ACHN (cell line): ENCODE measurements at places on chromosomes 4 and X.

DNA sequence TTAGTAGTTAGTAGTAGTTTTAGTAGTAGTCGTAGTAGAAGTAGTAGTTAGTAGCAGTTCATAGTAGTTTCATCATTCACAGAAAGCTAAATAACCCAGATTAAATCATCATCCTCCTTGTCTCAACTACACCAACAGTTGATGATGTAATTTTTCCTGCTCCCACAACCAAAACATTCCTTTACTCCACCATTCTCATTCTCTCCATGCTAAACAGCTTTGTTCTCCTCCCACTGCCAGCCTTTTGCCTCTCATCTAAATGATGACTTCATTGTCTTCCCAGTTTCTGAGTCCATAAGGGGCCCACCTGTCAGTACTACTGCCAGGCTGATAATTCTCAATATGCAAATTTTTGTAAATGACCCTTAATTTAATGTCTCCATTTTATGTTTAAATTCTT is 68.9 kb downstream of the ARHGAP24 start:
- DNase-seq: no peak

GRCh38 chr4:144785961-144786360 is 140.0 kb downstream of the HHIP start:
- no peak for DNase-seq

GRCh38 chr4:128354205-128354821 is 66.7 kb upstream of the PGRMC2 start:
- DNase-seq: peak; percentile 96

GRCh38 chr4:168569931-168570276 is 73.1 kb downstream of the PALLD start:
- no peak for DNase-seq

- DNase-seq: no peak
Measured at GRCh38 chr4:90375081-90375480, 247.9 kb downstream of the CCSER1 start.

DNA sequence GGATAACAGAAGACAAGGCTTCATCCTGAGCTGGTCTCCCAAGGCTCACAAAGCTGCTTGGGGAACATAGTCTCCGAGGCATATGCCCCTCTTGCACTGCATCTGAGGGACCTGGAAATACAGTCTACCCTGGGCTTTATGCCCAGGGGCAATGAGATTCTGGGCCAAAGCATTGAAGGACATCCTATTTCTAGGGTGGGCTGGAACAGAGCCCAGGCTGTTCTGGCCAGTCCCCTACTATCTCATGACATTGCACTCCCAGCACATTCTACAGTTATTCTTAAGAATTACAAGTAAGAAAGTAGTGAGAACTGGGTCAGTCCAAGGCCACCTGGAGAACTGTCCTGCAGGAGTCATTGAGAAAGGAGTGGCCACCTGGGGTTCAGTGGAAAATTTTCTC is 107.6 kb downstream of the USP46 start:
- DNase-seq: no peak

DNA sequence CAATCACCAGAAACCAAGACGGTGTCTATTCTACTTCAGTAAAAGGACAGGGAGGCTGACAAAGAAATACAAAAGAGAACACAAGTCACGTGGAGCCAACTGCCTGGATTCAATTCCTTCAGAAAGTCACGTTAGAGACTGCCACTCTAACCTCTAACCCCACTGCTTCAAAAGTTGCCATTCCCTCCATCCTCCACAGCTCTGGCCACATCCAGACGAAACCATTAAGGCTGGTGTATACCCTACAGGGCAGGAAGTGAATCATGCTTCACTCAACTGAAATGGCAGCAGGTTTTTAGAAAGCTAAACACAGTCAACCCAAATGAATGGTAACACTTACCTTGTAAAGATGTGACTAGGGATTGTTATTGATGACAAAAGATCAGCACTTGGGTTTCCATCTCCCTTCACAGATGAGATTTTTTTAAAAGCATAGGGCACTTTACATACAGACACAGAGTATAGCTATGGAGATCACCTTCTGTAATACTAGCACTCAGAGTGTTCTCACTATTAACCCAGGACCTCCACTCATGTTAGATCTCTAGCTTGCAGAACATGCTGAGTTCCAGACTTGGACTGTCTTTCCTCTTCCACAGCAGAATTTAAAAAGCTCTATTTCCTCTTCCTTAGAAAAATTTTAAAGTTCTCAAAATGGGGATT is 37.4 kb downstream of the MAML3 start:
- DNase-seq: no peak

DNA sequence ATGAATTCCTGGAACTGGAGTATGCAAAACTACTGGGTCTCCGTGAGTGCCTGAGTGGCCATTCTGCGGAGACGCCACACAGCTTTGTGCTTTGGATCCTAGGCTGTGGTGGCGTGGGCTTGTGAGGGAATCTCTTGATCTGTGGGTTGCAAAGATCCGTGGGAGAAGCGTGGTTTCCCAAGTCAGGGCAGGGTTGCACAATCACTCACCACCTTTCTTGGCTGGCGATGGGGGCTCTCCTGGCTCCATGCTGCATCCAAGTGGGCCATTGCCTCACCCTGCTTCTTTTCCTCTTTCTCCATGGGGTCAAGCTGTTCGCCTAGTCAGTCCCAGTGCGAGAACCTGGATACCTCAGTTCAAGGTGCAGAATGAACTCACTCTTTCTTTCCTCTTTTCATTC is 62.5 kb downstream of the SLAIN2 start:
- DNase-seq: no peak

DNA sequence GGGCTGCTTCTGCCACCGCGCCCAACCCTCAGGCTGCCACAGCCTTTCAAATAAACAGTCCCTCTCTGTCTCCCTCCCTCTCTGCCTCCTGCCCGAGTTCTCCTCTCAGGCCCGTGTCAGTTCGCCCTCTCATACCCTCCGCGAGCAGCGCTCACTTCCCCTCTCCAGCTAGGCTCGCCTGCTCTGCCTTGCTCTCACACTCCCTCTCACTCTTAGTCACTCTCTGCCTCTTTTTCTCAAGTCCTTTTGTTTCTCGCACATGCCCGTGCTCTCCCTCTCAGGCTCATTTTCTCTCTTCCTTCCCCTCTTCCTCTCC is 3.2 kb downstream of the EFNB1 start:
- DNase-seq: no peak

DNA sequence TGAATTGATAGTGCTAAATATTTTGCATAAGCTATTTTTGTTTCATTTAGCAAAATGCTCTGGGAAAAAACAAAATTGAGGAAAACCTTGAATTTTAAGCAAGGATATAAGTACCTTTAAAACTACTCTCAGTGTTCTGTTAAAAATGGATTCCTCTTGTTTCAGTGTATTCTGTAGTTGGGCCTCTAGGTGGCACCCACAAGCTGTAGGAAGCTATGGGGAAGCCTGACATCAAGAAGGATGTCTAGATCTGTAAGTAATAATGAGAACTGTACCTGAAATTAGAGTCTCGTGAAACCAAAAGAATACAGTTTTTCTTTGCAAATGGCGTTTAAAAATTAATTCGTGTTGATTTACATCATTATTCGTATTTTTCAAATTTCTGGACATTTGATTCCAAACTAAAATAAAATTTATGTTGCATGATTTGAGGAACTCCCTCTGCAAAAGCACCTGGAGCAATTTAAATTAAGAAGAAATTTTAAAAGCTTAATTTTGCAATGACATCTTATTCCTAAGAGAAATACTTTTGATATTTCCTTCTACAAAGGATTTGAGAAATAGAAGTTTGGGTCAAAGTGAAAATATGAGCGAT is 51.2 kb downstream of the TMPRSS11E start:
- DNase-seq: peak; percentile 70

- no peak for DNase-seq
Measured at GRCh38 chrX:95101851-95102390, 1427.9 kb downstream of the FAM133A start.

DNA sequence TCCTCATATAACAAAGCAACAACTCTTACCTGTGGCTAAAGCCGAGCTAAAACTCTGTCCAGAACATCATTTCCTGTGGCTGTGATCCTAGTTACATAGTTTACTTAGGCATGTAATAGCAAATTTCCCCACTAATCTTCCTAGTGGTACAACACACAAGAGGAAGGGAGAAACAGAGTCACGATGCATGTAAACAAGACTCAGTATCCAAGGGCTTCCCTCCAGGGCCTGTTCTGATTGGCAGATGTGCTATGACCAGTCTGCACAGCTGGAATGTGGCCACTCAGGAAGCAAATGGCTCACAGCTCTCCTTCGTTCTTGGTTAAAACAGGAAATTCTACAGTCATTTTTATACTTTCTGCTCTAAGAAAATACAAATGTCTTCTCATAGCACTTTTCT is 49.2 kb upstream of the PRSS48 start:
- peak; percentile 45 for DNase-seq

DNA sequence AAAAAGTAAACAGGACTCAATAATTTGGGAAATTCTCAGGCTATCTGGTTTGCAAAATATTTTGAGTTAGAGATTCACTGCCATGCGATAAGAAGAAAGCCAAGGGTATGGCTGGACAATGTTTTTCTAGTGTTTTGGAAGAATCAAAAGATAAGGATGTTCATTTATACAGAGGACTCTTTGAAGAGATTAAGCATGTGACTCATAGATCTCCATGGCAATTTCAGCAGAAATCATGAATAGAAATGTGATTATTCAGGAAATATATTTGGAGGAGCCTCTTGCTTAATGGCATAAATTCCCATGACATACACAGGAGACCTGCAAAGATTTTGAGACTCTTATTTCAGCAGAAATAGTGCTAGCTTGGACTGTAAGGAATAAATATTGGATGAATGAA is 16.7 kb upstream of the FRAS1 start:
- DNase-seq: no peak

DNA sequence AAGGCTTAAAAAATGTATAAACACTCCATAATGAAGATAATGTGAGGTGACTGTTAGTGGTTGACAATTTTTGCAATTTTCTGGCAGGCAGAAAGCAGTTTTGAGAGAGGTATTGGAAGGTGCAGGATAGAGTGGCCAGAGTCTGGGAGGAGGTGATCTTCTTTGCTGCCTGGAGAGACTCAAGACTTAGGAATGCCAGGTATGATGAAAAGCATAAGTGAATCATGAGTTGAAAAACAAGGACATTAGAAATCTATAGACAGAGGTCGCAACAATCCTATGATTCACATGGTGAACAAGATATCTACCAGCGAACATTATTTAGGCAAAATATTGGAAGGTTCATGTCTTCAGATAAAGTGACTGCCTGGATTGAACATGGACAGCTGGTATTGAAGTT is 118.5 kb downstream of the CFAP299 start:
- no peak for DNase-seq

GRCh38 chr4:114225436-114225835 is 246.0 kb upstream of the ARSJ start:
- no peak for DNase-seq
